NCI-H2171 treated with DMSO at 0.1 percent for 48 hours (cell line): ENCODE measurements at places on chromosomes 2 and 18.

DNA sequence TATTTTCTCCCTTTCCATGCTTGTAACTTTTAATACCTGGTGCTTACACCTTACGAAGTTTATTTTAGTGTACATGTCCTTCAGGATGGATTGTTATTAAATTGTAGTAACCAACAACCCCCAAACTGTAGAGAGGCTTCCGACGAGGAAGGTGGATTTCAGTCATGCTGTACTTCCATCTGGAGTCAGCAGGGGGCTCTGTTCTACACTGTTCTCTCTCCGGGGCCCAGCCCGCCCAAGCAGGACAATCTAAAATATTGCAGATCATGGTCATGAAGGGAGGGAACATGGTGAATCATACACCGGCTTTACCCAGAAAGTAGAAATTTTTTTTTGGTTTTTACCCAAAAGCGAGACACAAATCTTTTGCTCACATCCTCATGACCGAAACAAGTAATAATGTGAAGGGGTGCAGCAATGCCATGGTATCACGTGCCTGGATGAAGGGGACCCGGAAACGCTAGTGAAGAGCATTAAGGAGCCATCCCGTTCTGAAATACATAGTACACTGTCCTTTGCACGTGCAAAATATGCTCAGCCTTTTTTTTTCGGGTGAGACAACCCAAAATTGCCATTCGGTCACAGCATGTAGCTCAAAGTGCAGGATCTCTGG is 884.8 kb downstream of the EPHA4 start:
- DNase-seq = peak; percentile 46

DNA sequence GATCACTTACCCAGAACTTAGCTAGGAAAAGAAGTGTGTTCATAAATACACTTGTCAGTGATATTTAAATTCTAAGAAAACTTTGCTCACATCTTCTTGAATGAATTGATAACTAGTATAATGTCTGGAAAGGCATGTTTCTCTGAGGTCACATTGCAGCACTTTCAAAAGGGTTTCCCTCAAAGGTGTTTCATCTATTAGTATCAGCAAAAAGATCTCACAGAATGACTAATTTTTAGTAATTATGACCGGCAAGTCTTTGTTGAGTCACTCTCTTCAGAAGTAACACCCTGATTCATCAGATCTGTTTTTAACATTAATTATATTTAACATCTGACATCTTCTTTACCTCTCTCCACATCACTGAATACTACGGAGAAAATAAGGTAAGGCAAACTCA is 222.3 kb downstream of the IKZF2 start:
- DNase-seq = no peak

DNA sequence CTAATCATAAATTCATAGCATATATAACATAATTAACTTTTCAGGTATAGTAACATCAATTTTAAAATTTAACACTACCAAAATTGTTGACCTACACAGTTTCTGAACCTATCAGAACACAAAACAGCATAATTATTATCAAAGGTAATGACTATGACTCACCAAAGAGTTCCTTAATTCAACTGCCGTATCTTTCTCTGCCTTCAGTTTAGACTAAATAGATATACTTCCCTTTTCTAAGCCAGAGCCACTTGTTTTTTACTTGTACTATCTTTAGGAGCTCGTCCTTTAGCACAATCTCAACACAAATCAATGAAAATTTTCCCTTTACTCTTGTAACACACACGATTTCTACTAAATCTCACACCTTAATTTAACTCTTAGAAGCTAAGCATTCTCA is 54.4 kb downstream of the CCDC88A start:
- no peak for DNase-seq

GRCh38 chr2:1989216-1989615 is 244.9 kb upstream of the PXDN start:
- no peak for DNase-seq

DNA sequence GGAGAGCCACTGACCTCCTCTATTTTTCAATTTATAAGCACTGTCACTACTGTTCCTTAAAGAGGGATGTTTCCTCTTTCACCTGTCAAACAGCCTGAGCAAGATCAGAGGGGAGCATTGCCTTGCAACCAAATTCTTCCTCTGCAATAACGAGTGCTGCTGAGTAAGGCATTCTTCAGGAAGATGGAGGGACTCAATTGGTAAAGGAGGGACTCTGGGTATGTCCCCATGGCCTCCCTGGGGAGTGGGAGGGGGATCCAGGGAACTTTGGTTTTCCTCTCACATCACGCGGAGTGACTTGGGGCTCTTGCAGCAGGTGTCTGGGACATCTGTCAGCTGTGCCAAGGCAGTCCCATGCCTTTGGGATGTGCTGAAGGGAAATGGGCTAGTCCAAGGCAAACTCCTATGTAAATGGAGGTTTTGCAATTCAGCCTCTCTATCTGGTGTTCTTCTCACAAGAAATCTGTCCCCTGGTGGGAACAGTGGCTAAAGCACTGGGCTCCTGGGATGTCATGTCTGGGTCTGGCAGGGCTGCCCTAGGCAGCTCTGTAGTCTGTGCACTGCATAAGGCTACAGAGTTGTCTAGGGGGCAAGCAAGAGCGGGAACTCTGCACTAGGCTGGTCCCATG is 14.4 kb upstream of the HES6 start:
- DNase-seq = peak; percentile 41

DNA sequence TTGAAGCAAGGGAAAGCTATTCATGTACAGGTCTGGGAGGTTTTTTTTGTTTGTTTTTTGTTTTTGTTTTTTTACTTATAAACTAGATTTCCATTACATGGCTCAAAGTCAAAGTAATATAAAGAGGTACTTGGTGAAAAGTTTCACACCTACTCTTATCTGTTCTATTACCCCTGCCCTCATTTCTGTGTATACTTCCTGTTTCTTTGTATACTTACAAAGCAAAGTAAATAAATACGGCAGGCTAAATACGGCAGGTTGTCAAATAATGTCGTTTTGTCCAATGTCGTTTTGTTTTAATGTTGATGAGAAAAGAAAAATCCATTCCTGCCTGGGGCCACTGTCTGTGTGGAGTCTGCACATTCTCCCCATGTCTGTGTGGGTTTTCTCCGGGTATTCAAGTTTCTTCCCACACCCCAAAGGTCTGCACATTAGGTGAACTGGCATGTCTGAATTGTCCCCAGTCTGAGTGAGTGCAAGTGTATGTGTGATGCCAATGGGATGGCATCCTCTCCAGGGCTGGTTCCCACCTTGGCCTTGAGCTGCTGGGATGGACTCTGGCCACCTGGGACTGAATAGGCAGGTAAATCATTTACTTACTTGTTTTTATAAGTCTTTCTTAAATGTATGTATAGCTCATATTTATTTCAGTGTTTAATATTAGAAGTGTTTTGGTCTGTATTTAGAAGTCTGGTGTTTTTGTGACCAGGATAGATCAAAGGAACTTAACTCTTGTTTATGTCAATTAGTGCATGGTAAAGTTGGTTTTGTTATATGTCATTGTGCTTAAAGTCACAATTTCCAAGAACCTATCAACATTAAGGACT is 13.4 kb downstream of the STAMBP start:
- no peak for DNase-seq

GRCh38 chr2:234559609-234560008 is 62.7 kb upstream of the ARL4C start:
- DNase-seq = no peak

- DNase-seq = no peak
Observed at GRCh38 chr2:197711578-197711977, 6.4 kb downstream of the MARS2 start.

- DNase-seq = no peak
Observed at GRCh38 chr2:165594935-165595255, 125.4 kb downstream of the CSRNP3 start.

DNA sequence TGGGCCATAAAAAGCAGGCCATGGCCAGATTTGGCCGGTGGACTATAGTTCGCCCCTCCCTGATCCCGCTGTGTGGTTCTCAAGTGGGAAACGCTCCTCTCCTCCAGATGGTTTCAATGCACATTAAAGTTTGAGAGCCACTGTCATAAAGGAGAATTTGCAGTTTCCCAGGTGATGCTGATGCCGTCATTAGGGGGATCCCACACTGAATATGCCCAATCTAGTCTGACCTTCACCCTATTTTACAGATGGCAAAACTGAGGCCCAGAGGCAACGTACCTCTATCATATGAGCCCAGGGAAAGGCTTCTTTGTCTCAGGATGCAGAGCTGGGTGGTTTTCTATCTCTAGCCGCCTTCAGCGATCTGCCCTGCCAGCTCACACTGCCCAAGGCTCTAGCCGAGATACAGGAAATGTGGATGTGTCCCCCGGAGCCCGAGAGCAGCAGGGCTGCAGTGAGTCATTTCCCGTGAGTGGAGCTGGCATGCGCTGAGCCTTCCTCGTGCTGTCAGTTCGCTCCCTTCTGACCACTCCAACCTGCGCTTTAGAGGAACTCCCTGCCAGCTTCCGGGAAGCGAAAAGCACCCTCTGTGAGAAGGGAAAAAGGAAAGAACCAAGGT is 116.2 kb downstream of the SMAD7 start:
- no peak for DNase-seq

GRCh38 chr2:4903656-4904348 is 788.4 kb upstream of the SOX11 start:
- DNase-seq = peak; percentile 81

- no peak for DNase-seq
Observed at GRCh38 chr2:206611736-206612135, 30.6 kb upstream of the FAM237A start.

- DNase-seq = peak; percentile 69
Observed at GRCh38 chr2:173823543-173823939, 141.6 kb downstream of the SP3 start.

GRCh38 chr2:62858231-62858832 is 152.8 kb downstream of the EHBP1 start:
- no peak for DNase-seq

DNA sequence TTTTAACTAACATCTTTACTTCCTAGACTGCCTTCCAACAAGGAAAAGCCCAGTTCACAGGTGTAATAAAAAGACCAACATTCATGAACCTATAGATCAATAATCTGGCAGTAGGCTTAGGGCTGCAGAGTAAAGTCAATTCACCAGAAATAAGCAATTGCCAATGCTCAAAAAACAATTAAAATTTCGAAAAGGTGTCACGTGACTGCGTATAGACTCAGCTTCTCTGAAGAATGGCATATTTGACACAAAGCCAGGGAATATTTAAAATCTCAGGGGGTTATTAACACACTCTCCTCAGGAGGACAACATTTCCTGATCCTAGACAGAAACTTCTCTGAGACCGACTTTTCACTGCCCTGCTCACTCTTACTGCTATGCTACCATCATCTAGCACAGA is 245.2 kb upstream of the LRATD1 start:
- DNase-seq = no peak

- no peak for DNase-seq
Observed at GRCh38 chr2:9791711-9792110, 51.6 kb upstream of the TAF1B start.

- DNase-seq = no peak
Observed at GRCh38 chr18:21769206-21769605, 28.6 kb downstream of the MIB1 start.

- DNase-seq = no peak
Observed at GRCh38 chr2:129882476-129882875, 97.0 kb upstream of the RAB6C start.

DNA sequence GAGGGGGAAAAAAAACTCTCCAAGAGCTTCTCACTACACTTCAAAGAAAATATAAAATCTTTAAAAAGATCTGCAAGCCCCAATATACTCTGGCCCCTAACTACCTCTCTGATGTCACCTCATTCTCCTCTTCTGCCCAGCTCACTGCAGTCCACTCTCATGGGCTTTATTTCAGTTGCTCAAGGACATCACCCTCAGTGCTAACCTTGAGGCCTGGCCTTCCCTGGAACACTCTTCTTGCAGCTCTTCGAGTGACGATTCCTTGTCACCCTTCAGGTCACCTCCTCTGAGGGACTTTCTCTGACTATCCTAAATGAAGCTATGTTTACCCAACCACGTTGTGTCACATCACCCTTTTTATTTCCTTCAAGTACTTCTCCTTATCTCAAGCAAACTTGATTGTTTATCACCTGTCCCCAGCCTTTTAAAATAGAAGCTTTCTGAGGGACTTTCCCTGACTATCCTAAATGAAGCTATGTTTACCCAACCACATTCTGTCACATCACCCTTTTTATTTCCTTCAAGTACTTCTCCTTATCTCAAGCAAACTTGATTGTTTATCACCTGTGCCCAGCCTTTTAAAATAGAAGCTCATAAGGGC is 10.4 kb downstream of the RTTN start:
- no peak for DNase-seq

- no peak for DNase-seq
Observed at GRCh38 chr2:105144941-105145300, 96.6 kb upstream of the GPR45 start.

GRCh38 chr2:195672674-195673073 is 15.6 kb downstream of the SLC39A10 start:
- peak; percentile 9 for DNase-seq

DNA sequence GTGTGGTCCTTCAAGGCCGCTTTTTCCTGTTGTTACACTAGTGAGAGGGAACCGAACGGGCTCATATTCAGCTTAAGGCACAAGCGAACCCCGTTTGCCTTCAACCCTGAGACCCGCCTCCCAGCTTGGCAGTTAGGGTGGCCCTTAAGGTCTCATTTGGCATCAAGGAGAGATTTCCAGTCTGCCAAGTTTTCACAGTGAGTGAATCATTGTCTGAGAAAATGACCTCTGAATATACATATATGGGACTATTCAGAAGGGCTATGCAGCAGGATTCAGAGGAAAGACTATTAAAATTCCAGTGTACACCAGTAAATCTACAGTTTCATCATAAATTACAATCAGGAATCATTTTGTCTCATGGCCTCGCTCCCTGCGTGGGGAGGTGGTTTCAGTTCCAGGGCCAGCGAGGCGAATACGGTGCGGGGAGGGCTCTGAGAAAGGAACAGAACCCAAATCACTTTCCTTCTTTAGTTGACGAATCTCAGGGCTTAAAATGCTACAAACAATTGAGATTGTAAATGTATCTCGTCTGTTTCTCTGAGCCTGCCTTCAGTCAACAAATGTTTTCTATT is 231.4 kb downstream of the FAM210A start:
- no peak for DNase-seq

GRCh38 chr2:135657806-135658582 is 83.7 kb upstream of the UBXN4 start:
- no peak for DNase-seq

DNA sequence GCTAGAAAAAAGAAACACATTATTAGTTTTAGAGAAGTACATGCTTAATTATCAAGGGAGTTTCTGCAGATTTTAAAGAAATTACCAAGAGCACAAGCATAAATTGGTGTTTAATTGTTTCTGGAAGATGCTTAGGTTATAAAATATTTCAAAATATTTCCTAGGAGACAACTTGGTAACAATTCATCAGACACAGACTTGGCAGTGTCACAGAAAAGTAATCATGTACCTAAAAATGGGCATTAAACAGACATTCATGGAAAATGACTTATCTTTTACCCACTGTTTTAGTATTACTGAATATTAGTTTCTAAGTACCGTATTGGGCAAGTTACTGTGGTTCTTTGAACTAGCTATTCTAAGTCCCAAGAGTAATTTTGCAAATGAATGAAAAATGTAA is 428.8 kb upstream of the LYPD1 start:
- no peak for DNase-seq
